Activated CD4-positive, alpha-beta T cell treated with anti-CD3 and anti-CD28 coated beads for 4 hours (primary cell): ENCODE measurements at places on chromosomes 12 and 14.

- DNase-seq, result peak; percentile 25
Measured at GRCh38 chr14:59126714-59127436, 61.6 kb upstream of the DAAM1 start.

- DNase-seq, result no peak
Measured at GRCh38 chr12:93448796-93449195, 7.0 kb upstream of the UBE2N start.

- DNase-seq, result no peak
Measured at GRCh38 chr12:52798003-52798670, 2.2 kb upstream of the KRT3 start.

DNA sequence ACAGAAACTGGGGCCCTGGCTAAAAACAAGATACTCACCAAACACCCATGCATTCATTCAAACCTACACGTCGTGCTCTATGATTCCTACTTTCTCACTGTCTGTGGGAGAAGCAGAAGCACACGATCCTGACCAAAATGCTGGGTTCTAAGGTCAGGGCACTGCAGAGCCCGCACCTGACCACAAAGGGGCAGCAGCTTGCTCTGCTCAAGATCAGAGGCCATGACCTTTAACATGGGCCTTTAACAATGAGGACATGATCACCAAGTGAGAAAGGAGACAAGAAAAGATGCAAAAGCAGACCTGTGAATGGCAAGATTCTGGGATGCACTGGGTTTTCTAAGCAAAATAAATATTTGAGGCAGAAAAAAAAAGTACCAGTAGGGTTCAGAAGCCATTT is 40.1 kb upstream of the VPS33A start:
- DNase-seq, result no peak

- DNase-seq, result no peak
Measured at GRCh38 chr12:95484524-95484923, 10.6 kb downstream of the METAP2 start.

GRCh38 chr12:29198901-29199300 is 49.8 kb downstream of the FAR2 start:
- DNase-seq, result no peak

DNA sequence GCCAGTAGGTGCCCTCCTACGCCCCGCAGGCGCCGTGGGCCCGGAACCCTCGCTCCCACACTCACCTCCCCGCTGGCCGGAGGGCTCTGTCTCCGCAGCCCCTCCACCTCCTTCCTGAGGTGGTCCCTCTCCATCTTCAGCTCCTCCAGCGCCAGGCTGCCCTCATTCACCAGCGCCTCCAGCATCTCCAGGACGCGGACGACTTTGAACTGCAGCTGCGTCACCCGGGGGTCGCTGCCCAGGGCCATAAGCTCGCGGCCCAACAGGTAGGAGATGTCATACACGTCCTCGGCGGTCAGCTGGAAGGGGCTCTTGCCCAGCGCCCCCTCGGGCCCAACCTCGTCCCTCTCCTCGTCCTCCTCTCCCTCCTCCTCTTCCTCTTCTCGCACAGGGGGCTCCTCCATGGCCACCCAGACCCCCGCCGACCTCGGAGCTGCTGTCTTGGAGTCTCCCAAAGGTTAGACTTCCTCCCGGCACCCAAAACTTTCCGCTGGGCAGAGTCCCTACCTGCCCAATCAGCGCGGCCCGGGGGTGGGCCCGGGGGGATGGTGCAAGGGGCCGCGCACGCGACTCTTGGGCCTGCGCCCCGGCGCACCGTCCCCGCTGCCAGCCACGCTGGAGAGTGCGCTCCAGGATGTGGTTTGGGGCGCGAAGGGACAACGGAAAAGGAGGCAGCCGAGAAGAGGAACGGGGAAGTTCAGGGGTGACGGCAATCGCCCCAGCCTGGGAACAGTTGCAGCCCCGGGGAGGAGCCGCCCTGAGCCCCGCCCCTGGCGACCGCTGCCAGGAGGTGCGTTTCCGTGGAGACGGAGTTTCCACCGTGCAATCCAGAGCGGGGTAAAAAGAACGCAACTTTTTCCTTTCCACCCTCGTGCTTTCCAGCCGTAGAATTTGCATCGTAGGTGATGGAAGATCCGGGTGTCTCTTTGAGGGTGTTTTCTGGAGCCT is at the start of gene RILPL2:
Gene RILPL2, minus strand, starts transcription at position 668 of the 948 bp plus-strand sequence. Its CDS starts 264 bp downstream, at position 404.
- DNase-seq, result peak; percentile 90

DNA sequence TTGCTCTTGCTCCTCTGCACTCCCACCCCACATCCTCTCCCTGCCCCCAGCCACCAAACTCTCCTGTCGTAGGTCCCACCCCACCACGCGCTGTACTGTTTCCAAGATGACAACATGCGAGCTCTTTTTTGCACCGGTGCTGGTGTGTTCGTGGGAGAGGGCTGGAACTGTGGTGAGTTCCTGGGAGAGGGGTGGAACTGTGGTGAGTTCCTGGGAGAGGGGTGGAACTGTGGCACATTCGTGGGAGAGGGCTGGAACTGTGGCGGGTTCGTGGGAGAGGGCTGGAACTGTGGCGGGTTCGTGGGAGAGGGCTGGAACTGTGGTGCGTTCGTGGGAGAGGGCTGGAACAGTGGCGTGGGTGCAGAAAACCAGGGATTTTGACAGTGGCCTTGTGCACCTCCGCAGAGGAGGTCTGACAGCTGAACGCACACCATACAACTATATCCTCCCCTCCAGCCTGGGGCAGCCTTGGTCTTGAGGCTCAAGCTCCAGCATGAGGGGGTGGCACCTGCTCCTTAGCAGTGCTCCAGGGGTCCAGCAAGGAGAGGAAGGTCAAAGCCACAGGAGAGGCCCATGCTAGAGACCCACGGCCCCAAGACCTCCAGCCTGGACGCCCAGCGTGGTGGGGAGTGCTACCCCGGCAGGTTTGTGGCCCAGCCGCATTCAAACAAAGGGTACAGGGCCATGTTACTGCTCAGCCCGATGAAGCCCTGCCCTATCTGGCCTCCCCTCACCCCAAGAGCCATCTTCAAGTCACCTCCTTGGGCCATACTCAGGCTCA is 50.1 kb downstream of the ACTN1 start:
- DNase-seq, result no peak

DNA sequence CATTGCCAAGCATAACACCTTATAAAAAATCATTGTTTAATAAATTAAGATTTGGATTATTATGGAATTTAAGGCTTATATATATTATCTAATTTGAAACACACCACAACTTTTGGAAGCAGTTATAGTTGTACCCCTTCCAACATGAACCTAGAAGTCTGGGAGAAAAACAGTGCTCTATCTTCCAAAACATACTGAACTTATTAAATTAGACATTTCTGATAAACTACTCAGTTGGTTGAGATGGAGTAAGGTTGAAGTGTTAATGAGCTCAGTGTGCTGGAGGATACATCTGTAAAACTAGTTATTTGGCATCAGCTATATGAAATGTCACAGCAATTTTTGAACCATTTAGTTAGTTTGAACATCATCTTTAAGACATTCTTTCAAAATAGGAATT is 227.4 kb downstream of the ALX1 start:
- DNase-seq, result no peak

DNA sequence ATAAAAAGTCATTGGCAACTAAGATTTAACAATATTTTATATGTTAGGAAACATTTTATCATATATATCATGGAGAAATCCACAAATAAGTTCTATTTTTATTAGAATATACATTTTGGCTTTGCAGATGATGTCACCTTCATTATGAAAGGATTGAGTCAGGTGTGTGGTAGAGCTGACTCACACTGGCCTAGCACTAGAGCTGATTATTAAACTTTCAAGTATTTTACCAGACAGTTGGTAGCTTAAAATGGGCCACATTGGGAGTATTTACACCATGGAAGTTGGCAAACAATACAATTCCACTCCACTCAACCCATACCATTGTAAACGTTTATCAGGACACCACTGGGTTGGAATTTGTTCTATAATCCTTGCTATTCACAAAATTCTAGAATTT is 1036.6 kb downstream of the TRHDE start:
- no peak for DNase-seq

- DNase-seq, result no peak
Measured at GRCh38 chr14:79369359-79370332, 841.7 kb downstream of the DIO2 start.

GRCh38 chr14:57168138-57168679 is 100.5 kb downstream of the EXOC5 start:
- no peak for DNase-seq

GRCh38 chr12:89799316-89799715 is 90.7 kb upstream of the ATP2B1 start:
- no peak for DNase-seq

DNA sequence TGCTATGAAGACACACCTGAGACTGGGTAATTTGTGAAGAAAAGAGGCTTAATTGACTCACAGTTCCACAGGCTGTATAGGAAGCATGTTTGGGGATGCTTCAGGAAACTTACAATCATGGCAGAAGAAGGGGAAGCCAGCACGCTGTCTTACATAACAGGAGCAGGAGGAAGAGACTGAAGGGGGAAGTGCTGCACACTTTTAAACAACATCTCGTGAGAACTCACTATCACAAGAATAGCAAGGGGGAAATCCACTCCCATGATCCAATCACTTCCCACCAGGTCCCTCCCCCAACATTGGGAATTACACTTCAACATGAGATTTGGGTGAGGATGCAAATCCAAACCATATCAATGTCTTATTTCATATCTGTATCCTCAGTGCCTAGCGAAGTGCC is 307.2 kb downstream of the ATP23 start:
- no peak for DNase-seq

DNA sequence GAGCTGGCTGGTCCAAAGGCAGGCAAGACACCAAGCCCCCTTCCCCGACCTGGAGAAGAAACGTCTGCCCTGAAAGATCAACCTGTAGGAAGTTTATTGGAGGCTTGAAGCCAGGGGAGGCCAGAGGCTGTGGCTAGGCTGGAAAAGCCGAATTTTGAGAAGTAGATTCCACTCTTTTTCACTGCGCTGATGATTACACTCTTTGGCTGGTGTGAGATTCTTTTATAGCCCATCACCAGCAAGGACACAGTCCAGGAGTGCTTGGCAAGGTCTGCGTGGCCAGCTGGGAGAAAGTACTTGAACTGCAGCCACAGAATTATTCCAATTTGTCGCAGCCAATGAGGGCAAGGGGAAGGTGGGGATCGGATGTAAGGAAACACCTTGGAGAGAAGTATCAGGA is 45.0 kb downstream of the SYNE3 start:
- DNase-seq, result no peak

DNA sequence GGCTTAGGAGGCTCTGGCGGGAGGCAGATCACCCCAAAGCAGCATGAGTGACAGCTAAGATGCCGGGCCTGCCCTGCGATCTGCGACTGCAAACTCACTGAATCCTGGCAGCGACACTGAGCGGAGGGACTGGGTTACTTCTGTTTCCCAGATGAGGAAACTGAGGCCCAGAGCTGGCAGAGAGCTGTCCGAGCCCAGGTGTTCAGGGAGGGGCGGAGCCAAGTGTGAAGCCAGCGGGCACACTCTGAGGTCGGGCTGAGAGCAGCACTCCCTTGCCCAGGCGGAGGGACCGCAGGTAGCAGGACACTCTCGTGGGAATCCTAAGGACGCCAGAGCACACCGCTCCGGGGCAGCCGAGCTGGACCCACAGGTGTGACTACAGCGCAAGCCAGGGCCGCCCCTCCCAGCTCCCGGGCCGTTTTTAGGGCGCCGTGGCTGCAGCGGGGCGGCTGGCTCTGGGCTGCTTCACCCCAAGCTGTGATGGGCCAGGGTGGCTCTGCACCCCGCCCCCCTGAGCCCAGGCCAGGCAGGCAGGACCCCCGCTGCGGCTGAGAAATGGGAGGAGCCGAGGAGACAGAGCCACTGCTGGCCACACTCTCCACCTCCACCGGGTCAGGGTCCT is 27.4 kb downstream of the MMP17 start:
- no peak for DNase-seq

GRCh38 chr12:127657036-127657435 is 609.9 kb upstream of the TMEM132C start:
- DNase-seq, result no peak

DNA sequence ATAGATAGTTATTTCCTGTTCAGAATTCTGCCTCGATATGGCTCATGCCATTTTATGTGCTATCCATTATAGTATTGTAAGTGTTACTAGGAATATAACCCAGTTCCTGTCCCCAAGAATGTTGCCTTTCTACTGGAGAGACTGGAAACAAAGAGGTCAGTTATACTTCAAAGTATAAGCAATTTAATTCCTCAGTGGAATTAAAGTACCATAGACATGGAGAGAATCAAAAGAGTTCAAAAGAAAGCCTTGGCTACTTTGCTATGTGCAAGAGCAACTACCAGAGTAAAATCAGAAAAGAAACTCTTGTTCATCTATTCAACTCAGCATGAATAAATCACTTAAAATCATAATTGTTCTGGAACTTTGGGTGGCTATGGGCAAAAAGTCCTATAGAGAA is 173.2 kb upstream of the EEA1 start:
- no peak for DNase-seq

GRCh38 chr12:92543840-92544239 is 158.9 kb upstream of the PLEKHG7 start:
- DNase-seq, result no peak

DNA sequence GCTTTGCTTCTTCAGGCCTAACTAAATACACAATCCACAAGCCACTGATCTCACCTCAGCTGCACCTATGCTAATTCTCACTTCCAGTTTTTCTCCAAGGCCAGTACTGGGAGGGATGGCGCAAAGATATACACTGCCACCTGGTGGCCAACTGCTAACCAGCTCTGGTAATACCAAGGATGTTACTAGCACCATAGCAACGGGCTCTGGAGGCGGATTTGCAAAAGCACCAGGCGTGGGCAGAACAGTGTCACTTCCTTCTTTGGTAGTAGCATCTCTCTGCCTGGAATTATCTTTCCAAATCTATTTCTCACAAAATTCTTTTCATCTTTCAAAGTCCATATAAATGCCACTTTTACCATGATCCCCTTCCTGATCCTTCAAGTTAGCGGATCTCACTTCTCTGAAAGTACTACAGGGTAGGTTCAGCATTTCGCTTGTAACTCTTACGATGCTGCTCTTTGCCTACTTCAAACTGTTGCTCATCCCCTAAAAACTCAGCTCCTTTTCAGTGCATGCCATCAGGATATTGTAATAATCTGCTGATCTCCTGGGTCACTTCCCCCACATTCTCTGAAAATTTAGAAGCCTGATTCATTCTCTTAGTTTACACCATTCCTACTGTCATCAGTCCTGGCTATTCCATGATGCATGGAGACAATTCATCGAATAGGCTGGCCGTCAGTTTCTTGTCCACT is 37.1 kb upstream of the FOXJ2 start:
- DNase-seq, result peak; percentile 88
